ENCODE measurements at places on chromosomes 2 and 18.

- no peak for DNase-seq
These were observed 16.1 kb downstream of the CCDC178 start for GRCh38 chr18:33424266-33424946.

DNA sequence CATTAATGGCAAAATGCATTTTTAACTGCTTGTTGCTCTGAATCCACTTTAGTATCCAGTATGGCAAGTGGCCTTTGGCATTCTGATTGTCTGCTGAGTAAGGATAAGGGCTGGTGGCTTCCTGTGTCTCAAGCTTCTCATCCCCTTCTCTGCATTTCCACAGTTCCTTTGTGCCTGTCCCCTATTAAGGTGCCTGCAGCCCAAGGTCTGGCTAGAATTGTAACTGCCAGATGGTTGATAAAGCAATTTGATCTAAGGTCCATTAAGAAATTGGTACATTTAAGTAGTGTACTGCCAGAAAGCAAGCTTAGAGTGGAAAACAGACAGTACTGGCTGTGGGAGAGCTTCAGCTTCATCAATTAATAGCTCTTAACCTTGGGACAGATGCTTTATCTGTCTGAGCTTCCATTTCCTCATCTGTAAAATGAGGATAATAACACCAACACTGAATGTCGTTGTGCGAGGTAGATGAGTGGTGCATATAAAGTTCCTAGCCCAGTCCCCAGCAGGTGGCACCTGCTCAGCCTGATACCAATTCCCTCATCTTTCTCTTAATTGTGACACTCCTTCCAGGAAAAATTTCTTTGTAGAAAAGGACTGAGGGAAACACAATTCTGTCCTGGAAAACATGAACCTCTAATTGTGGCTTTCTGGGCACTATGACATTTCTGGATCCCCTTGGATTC, 570.6 kb upstream of the GCFC2 start:
- no peak for DNase-seq

DNA sequence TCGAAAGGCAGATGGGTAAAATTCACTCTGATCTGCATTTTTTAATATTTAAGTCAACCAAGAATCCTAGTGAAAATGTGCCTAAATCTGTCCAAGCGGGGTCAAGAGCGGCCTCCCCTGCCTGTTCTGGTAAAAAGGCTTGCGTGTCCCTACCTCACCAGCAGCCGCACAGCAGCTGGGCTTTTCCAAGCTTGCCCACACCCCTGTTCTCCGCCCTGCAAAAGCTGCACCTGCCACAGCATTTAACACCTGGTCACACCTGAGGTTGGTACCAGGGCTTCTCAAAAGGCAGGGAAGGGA, 25.8 kb upstream of the TMEM182 start:
- no peak for DNase-seq

DNA sequence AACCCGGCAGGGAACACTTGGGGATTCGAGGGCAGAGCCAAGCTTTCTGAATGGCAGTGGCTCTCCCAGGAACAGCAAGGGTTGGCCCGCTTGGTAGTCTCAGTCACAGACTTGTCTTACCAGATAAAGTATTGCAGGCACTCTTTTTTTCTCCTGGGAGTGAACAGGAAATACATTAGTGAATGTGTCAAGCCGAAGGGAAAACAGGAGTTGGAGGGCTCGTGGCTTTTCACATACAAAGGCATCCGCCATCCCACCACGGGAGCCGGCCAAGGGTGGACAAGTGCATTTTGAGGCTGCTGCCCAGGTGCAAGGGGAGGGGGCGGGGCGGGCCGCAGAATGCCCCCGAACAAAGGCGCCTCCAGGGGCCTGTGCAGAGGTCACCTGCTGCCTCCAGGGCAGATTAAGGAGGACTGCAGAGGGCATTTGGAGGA, 163.3 kb upstream of the SIX3 start:
- DNase-seq: no peak

DNA sequence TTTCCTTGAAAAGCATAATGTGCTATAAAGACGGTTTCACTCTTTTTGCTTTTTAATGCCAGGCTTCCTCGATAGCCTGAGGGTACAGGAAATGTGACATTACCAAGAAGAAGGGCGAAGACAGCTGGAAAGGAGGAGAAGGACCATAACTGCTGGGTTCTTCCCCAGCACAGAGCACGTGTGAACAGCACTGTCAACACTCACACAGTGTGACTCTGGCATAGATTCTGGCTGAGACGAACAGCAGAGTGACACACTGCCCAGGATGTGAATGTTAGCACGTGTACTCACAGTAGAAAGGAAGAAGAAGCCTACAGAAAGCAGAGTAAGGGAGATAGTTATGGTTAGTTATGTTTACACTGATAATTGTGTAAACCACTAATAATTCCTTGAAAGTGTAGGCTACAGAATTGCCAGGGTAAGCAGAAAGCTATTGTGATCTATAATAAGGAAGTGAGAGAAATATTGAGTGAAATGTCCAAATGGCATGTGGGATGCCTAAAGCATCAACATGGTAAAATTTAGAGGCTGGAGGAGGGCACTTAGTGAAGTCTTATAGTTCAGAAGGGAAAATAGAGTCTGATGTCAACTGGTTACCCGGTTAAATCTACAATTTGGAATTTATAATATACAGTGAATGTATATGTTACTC, 198.2 kb downstream of the DLGAP1 start:
- no peak for DNase-seq

DNA sequence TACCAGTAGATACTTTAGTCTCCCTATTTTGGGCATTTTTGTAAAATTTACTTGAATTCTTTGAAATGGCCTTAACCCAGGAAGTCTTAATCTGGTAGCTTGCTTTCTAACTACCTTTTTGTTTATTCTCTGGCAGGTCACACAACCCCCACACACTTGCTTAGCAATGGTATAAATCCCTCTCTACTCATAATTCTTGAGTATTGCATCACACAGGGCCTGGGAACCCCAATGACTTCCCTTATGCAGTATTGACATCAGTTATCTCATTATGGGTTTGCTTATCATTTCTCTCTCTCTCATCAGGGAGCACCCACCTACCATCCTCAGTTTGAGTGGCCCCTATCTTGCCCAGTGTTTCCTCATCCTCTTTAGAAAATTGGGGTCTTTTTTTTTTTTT, 207.1 kb downstream of the KCNS3 start:
- DNase-seq: no peak

DNA sequence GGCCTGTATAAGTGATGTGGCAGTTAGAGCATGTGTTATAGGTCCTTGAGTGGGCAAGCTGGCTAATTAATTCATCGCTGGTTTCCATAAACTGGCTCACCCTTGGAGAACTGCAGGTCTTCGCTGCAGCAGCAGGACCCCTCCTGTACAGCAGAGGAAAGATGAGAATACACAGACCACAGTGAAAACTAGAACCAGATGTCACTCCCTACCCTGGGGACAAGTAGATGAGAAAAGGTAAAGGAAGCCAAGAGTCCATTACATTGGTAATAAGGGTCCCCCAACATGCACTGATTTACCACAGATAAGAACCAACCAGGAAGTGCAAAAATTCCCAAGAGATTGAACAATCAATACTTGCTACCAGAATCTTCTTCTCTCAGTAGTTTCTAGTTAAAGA, 415.6 kb upstream of the LYPD1 start:
- DNase-seq: no peak

- peak; percentile 20 for DNase-seq
These were observed 43.1 kb downstream of the RMP24 start for GRCh38 chr18:36015629-36016028.

DNA sequence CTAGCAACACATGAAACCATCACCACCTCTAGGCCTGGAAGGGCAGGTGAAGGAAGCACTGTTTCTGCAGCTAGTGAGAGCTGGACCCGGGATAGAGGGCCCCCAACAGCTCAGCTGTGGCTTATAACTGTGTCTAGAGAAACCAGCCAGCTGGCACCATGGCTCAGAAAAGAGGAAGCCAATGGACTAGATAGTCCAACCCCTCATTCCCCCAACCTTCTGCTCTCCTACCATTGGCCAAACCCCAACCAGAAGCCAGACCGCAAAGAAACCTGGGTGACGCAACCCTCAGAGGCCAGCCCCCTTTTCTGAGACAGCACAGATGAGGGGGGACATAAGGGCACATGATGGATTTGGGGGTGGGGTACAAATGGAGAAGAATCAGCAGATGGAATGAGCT, 24.3 kb downstream of the SMYD1 start:
- DNase-seq: no peak

GRCh38 chr2:204228169-204228886, 291.8 kb downstream of the ICOS start:
- no peak for DNase-seq

All from GM18507 (cell line).